ENCODE measurements at places on chromosomes 7 and 10.
A peak's percentile ranks its signal among the peaks of the same experiment; 100 is the strongest.

DNA sequence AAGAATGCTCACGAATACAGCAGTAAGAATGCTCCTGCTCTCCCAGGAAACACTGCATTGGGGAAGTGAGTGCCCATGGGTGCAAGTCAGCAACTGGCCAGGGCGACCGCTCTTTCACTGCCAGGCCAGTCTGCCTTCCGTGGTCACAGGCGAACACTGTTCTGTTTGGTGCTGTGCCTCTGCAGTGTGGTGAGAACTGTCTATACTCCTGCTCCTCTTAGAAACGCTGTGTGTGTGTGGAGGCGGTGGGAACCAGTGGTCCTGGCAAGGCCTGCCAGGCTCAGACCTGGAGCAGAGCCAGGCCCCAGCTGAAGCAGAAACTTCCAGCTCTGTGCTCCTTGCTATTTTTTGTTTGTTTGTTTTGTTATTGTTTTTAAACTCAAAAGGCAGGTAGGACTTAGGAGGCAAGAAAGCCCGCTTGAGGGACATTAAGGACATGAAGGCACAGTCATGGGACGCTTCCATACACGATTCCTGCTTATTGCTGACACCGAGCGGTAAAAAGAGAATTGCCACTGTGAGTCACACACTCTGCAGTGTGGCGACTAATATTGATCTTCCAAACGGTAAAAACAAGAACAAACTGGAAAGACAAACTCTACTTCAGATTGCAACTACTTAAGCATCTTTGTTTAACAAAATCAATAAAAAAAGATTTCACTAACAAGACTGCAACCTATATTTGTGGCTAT, 430.8 kb downstream of the DNAJB6 start:
- DNase-seq = no peak

DNA sequence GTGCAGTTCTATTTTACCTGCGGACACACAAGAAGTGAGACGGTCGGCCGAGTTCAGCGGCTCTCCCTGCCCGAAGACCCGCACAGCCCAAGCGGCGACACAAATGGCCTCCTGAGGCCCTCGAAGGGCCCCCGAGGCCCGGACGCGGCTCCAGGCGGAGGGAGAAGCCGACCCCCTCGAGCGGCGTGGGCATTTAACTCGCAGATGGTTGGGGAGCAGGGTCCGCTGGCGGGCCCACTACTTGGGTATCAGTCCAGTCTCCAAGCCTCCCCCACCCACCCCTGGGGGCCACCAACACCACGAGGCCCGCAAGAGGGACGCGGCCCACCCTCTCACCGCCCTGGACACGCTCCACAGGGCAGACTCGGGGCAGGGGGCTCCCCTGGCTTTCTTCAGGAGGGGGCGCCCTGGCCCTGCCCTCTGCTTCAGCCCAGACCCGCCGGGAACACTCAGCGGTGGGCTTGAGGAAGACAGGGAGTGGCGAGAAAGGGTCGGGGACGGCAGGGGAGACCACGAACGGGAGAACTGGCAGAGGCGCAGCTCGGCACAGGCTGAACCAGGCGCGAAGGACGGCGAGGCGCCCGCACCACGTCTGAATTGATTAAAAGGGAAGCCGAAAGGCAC, 1.7 kb downstream of the IGF2BP3 start:
- DNase-seq = no peak

DNA sequence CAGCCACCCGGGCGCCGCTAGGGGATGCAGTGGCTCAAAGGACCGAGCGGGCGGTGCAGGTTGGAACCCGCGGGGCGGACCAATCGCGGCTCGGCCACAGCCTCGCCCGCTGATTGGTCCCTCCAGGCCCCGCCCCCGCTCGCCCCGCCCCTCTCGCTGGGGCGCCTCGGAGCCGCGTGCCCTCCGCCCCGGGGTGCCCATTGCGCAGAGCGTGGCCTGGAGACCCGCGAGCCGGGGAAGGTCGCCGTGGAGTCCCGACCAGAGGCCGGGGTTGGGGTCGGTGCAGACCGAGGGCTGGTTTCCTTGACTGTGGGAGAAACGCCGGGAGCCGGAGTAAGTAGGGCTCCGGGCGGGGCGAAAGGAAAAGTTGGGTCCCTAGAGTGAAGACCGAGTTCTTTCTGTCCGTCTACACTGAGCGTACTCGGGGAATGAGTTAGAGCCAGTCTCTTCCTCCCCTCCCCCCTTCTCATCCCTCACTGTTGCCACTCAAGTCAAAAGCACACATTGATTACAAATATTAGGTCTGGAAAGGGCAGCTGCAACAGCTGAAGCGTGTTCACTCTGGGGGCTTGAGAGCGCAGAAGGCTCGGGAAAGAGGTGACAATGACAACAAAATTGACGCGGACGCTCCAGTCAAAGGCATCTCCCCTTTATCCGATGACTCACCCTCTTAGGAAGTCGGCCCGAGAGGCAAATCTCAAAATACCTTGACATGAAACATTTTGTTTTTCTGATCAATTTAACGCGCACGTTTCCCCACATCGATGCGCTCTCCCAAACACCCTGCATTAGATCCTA, 843 bp upstream of the GATA3 start:
- DNase-seq = peak; percentile 97

- DNase-seq = peak; percentile 75
Observed at GRCh38 chr10:117175901-117176534, 21.3 kb upstream of the KCNK18 start.

DNA sequence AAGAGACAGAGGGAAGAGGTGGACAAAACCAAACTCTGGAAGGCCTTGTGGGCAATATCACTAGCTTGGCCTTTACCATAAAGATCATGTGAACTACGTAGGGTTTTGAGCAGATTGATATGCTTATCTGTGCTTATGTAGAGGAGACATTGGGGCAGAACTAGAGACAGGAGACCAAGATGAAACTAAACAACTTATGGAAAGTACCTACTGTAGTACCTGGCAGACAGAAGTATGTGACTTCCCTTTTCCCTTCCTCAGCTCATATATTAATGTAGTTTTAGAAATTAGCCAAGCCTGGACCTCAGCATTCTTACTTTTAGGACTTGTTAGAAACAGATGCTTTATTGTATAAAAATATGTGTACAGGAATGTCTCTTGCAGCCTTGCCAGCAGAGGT, 14.0 kb upstream of the IL6 start:
- no peak for DNase-seq

- DNase-seq = no peak
Observed at GRCh38 chr7:123724817-123725253, 24.0 kb downstream of the WASL start.

- no peak for DNase-seq
Observed at GRCh38 chr7:135938563-135938962, 38.6 kb downstream of the MTPN start.

- DNase-seq = no peak
Observed at GRCh38 chr7:37986908-37987330, 66.5 kb downstream of the EPDR1 start.

GRCh38 chr7:1931256-1931950, 261.3 kb downstream of the ELFN1 start:
- DNase-seq = peak; percentile 48

- DNase-seq = no peak
Observed at GRCh38 chr10:4373612-4374011, 452.4 kb upstream of the AKR1E2 start.

DNA sequence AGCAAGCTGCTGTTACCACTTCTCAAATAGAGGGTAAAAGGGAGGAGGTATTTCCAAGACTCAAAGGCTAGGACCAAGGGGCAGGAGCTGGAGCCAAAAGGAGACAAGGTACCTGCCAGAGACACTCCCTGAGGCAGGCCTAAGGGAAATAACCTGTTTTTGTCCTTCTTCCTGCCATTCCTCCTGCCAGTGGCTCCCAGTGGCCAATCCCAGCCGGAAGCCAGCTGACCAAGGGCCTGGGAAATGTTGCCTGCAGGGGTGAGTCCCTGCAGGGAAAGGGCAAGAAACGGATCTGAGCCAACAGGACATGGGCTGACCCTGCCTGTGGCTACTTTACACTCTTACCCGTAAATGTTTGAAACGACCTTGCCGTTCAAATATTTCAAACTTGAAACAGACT, 3.5 kb downstream of the CYTH3 start:
- no peak for DNase-seq

DNA sequence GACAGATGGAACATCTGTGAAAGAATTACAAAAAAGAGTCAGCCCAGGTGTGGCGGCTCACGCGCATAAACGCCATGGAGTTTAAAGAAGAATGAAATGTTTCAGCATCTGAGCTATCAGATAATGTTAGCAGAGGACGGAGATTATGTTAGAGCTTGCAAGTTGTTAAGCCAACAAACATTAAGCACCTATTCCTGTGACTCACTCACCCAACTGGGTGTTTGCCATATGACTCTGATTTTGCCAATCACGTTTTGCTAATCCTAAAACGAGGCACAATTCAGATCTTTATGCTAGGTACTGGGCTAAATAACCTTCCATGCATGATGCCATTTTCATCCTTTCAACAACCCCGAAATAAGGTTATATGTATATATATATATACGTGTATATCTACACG, 29.0 kb upstream of the CCNY start:
- DNase-seq = peak; percentile 64

GRCh38 chr7:151176401-151176800, 8.9 kb upstream of the GBX1 start:
- no peak for DNase-seq

- no peak for DNase-seq
Observed at GRCh38 chr10:123393170-123393569, 239.0 kb downstream of the BUB3 start.

DNA sequence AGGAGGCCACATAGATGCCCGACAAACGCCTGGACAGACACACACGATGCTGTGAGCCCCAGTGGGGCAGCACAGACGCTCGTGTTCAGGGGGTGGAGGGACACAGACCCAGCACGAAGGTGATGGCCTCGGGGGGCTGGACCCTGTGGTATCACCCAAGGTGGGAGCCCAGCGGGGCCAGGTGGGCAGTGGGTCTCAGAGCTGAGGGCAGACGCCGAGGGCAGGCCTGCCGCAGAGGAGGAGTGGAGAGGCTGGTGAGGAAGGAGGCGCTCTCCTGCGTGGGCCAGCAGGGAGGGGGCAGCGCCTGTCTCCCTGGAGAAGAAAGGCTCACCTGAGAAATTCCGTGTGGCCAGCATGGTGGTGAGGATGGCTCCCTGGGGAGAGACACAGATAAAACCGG, 39.6 kb downstream of the YKT6 start:
- no peak for DNase-seq

DNA sequence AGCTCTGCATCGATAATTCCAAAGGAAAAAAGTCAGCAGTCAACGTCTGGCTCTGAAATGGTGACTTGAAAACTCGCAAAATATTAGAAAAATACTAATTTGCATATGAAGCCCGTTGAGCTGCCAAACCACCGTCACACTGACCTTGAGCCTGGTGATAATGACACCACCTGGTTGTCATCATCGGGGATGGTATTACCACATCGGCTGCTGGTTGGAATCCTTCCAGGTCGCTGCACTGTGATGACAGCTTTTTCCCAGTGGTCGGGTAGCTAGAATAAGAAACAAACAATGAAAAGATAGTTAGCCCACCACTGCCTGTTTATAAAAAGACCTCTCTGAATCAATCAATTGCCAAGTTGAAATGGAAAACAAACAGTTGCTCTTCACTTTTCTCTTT, 41.6 kb downstream of the LAMB1 start:
- DNase-seq = no peak
